ENCODE measurements at places on chromosomes 2 and 18. TPM values are rescaled to one million over a fixed set of nuclear protein-coding genes. Genes with fewer than 3 reads are reported as not detected.

DNA sequence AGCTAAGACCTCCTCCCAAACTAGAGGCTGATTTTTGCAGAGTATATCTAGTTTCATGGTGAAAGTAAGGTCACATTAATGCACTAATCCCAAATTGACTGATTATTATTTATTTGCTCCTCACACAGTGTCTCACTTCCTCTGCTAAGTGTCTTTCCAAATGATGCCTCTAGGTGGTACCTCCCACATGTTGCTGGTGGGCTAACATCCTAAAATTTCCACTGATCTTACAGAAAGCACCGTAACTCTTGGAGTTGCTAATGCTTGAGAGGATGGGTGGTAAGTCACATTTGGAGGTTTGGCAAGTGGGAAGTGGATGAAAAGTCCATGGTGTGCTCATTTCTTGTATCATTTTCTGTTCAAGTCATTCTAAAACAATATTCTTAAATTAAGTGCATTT lies 428.7 kb upstream of the GYPC start:
- no peaks in the 10 kb centered on the region for H3K36me3 ChIP-seq
- H3K4me1 ChIP-seq, result no peaks in the 10 kb centered on the region
- no peak overlapping the region for H3K27ac ChIP-seq
- no peak overlapping the region for H3K4me3 ChIP-seq
- no peaks in the 10 kb centered on the region for H3K27me3 ChIP-seq
- no peak for DNase-seq

GRCh38 chr2:69489793-69490192 lies 52.6 kb upstream of the NFU1 start:
- no peaks in the 10 kb centered on the region for H3K27me3 ChIP-seq
- no peak overlapping the region for H3K4me3 ChIP-seq
- no peak for DNase-seq
- no peak overlapping the region for H3K27ac ChIP-seq
- no peaks in the 10 kb centered on the region for H3K4me1 ChIP-seq
- H3K36me3 ChIP-seq, result no peaks in the 10 kb centered on the region

DNA sequence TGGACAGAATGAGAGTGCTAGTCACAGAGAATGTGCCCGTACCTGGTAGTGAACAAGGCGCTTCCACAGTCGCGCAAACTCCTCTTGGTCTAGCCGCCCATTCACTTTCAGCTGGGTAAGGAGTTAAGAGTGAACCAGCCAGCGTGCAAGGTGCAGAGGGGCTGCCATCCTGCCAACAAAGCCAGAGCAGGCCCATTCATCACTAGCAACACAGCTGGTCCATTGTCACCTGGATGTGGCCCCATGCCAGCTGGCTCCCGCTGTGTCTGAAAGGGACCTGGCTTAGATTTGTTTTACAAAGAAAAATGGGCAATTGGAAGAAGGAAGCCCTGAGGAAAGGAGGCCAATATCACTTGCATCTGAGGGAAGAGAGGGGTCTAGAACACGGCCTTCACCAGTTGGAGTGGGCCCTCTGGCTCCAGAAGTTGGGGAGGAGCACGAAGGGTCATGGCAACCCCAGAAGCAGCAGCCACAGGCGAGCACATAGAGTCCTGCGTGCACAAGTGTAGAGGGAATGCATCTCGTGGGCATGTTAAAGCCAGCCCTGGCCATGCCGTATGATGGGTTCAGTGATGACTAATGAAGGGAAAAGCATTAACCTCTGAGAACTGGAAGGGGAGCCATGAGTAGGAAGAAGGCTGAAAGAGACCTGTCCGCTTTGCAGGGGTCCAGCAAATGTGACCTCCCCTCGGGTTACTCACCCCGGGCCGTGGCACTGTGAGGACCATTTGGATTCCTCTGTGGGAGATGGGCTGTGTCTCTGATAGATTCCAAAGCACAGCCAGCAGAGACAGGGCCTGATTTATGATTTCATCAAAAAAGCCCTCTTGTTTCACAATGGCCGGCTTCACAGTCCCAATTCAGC lies 70.6 kb downstream of the CAPN13 start:
- H3K4me3 ChIP-seq, result no peak overlapping the region
- no peaks in the 10 kb centered on the region for H3K4me1 ChIP-seq
- no peak for DNase-seq
- H3K27me3 ChIP-seq, result no peaks in the 10 kb centered on the region
- H3K36me3 ChIP-seq, result no peaks in the 10 kb centered on the region
- no peak overlapping the region for H3K27ac ChIP-seq

The AQP12A gene
- total RNA-seq, result not detected

DNA sequence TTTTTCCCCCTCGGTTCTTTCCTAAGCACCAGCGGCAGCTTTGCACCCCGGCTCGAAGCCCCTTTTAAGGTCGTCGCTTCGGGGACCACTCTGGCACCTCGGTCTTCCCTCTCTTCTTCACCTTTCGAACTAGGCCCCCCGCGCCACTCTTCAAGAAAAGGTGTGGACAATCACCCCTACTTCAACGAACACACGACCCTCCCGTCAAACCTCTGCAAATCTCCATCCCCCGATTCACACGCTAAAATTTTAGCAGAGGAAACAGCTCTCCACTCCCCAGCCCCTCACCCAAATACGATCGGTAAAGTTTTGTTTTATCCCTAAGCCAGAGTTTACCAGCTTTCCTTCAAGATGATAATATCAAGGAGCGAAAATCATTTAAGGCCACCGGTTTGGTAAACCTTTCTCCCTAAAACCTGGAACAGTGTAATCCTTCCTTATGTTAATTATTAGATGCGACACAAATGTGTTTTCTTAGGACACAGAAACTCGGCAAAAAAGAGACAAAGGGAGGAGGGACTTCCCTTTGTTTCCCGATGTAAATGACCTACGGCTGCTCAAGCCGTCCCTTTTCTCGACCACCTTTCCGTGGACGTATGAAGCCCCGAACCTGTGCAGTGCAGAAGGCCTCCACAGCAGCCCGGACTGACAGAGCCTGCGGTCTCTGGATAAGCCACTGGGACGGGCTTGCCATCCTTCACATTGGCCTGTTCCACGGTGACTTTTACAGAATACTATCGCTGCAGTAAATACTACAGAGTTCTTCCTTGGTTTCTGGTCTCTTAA lies 85.2 kb downstream of the RBMS1 start:
- peaks cover 19% of the 10 kb centered on the region for H3K27me3 ChIP-seq
- H3K4me1 ChIP-seq, result peaks cover 4% of the 10 kb centered on the region
- H3K27ac ChIP-seq, result no peak overlapping the region
- no peak for DNase-seq
- H3K36me3 ChIP-seq, result no peaks in the 10 kb centered on the region
- H3K4me3 ChIP-seq, result peak overlapping the region; percentile 81

The ROCK1 gene
- 48.9 TPM for total RNA-seq

Data from H1 (cell line).